Pancreas (tissue), 10 donors: ENCODE measurements at places on chromosomes 2 and 18.
A peak's percentile ranks its signal among the peaks of the same experiment; 100 is the strongest.

DNA sequence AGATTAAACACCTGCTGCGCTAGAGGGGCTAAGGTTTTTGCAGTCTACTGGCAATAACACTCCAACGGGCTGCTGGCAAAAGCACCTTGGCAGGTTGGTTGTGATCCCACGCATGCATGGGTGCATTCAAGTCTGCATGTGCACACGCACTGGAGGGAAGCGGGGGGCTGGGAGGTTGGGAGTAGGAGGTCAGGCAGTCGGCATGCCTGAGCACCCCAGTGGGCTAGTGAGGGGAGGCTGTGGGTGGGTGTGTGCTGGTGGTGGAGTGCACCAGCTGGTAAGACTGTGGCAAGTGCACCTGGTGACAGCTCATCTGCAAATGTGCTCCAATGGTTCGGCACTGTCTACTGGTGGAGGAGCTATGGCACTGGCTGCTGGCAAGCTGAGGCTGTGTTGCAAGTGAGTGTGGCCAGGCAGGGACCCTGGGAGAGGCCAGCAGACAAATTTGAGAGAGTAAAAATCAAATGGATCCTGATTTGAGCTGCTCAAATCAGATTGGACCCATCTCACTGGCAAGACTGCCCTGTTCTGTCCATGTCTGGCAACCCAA is 460.6 kb upstream of the DSEL start:
- no peak for DNase-seq

DNA sequence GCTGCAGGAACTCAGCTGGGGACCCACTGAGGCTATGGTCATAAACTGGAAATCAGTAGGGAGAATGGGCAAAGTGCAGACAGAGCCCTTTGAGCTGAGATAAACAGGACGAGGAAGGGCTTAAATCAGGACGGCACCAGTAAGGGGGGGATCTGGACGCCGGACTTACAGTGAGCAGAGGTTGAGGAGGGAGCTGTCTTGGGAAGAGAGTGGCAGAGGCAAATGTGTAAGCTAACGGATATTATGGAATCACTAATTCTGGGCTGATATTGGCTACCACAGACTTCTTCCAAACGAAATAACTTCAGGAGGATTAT is 539 bp downstream of the CYP27A1 start:
- DNase-seq: no peak

DNA sequence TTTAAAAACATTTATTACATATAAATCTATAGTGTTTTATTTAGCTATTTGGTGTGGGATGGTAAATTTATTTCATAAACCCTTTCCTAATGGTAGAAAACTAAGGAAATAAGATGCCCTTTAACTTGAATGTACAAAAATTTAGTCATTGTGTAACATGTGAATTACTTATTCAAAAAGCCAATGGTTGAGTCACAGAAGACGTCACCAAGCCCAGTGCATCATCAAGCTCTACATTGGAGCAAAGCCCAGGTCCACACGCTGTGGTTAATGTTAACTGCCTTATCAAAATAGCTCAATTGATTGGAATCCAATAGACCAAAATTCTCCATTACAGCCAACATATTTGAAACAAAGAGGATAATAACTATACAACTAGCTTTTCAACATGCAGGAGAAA is 145.5 kb upstream of the LYPD1 start:
- DNase-seq: peak; percentile 18

DNA sequence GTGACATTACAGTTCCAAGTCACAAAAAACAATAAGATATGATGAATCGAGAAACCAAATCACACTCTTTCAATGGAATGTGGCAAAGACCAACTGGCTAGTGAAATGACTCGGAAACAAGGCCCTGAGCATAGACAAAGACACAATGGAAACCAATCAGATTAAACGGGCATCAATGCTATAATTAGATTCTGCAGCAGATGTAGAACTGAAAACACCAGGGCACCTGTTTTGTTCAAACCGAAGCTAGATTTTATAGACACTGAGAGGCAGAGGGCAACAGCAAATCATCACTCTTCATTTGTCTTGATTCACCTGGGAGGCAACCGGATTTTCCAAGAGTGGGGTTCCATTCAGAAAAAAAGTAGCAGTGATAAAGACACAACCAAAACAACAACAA is 92.8 kb upstream of the BARD1 start:
- no peak for DNase-seq

GRCh38 chr2:203672856-203673255 is 33.6 kb upstream of the CD28 start:
- DNase-seq: no peak

DNA sequence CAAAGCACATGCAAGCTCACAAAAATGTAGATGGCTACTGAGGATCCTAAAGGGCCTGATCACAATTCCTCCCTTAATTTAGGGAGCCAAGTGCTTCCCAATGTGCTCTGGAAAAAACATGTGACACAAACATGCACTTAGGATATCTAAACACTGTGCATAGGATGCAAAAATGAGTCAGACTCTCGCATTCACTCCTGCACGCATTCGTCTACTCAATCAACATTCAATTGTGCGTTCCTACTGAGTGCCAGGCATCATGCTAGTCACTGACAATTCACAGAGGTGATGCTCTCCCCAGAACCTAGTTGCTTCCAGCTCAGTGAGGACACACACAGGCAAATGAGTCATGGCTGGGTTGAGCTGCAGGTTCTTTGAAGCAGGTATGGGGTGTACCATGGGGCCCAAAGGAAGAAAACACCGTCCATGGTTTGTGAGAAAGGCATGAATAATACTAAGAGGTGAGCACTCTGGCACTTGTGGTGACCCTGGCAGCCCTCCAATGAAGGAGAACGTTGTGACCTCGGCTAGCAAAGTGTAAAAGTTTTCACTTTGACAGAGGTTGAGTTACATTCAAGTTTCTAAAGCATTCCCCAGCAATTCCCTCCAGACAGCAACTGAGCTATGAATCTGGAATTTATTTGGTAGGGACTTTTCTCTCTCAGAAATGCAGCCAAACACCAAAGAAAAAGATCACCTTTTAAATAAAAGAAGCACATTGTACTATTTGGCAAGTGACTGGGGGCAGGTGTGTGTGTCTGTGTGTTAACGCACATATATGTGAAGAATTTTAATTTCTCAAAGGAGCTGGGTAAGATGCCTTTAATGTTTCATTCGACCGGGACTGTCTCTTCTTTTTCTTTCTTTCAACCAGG is 173.3 kb downstream of the ALPK2 start:
- DNase-seq: no peak

GRCh38 chr2:105796131-105796638 is 51.5 kb downstream of the NCK2 start:
- DNase-seq: no peak

- DNase-seq: no peak
These were observed 11.8 kb downstream of the CHPF start for GRCh38 chr2:219531639-219532377.

DNA sequence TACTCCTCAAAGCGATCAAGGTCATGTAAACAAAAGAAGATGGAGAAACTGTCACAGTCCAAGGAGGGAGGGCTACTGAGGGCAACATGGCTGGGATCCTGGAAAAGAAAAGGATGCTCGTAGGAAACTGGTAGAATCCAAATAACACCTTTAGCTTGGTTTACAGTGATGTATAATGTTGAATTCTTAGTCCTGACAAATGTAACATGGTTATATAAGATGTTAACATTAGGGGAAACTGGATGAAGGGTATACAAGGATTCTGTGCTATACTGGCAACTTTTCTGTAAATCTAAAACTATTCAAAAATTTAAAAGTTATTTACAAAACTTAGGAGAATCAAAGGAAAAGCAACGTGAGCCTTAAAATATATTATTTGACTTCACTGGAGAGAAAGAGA is 257.0 kb downstream of the TTC32 start:
- no peak for DNase-seq

DNA sequence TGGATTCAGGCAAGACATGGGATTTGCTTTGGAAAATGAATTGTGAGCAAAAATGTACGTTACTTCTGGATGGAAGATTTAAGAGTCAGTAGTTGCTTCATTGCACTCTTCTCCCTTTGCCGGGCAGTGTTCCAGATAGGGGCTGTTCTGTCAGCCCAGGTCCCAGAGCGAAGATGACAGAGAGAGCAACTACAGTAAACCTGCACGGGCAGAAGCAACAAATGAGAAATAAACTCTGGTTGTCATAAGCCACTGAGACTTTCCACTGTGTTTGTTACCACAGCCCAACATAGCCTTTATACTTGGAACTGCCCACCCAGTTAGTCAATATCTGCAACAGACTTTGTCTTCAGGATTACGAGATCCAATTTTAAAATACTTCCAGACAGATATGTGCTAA is 83.3 kb downstream of the CACNB4 start:
- no peak for DNase-seq

- DNase-seq: peak; percentile 81
These were observed 77.0 kb downstream of the CTIF start for GRCh38 chr18:48615566-48616401.

DNA sequence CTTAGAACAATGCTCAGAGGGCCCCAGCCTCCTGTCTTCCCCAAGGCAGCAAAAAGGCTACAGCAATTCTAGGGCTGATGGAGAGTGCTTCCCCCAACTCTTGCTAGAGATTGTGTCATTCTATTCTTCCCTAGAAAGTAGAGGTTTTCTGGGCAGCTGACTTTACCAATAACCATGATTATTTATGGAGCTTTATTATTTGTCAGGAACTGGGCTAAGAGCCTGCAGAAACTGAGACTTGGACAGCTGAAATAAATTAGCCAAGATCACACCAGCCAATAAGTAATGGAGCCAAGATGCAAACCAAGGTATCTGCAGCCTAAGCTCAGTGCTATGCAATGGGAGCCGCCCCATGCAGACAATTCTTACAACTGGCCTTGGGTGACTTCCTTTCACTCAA is 84.8 kb downstream of the CCBE1 start:
- DNase-seq: no peak

DNA sequence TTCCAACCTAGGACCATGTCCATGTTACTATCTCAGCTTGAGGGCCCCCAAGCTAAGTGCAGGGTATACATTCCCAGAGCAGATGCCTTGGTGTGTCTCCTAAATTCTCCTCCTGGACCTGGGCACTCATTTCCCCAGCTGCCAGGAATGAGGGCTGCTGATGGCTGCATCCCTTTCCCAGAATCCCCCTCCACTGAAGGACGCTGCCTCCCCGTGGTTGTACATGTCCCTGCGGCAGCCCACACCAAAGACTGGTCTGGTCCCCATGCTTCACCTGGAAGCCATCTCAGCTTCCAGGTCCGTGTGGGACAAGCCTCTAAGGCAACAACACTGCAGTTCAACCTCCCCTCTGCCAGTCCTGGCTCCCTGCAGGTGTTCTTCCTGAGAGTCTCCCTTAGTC is 14.6 kb downstream of the TMEM163 start:
- DNase-seq: no peak

- DNase-seq: peak; percentile 70
These were observed 10.6 kb upstream of the HOXD4 start for GRCh38 chr2:176140513-176141317.

- peak; percentile 42 for DNase-seq
These were observed 1.5 kb upstream of the KLHL30 start for GRCh38 chr2:238136820-238137537.

GRCh38 chr18:9787036-9787435 is 78.9 kb downstream of the RAB31 start:
- DNase-seq: no peak

- DNase-seq: no peak
These were observed 646.3 kb upstream of the LRATD1 start for GRCh38 chr2:13986119-13986720.

DNA sequence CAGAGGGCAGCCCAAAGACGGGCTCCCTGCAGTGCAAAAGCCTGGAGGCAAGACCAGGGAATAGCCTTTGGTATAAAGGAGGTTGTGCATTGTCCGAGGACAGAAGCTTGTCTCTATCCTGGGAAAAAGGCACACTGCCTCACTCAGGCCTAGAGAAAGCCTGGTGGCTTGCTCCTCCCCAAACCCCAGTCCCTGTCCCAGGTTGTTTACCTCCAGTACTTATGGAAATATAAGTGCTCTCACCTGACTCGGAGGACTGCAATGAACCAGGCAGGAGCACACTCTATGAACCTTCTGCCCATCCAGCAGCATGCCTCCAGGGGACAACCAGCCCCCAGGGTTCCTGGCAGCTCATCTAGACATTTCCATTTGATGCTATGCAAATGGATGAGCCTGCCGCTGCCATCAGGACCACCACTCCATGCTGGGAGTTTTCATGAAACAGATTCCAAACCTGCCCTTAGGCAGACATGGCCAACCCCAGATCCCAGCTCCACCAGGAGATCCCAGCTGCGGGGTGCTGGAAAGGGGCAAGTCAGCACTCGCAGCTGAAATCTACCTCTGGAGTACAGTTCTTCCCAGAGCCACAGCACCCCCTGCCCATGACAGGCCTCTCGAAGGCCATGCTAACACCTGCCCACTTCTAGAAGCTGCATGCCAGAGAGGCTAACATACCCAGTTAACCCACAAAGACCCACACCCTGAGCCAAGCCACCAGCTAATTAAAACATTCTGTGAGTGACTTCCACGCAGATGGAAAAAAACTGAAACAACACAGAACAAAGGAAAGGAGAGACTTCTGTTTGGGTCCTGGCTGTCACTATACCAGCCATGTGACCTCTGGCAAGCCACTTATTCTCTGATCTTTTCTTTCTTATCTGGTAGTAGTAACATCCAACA is 101.7 kb downstream of the TTC32 start:
- no peak for DNase-seq

DNA sequence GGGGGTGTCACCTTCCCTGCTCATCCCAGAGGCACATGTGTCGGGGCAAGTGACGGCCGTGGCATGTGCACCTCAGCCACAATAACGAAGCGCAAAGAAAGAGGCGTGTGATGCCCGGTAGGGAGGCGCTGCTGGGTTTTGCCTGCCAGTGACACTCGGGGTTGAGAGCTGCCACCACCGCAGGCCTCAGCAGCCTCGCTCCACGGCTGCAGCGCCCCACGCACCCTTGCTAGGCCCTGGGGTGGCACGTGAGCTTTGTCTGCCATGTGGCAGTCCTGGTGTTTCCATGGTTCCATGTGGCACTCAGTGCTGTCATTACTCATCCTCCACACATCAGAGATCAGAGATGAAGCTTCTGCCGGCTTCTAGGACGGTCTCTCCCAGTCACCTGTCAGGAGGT is 136.0 kb upstream of the AGAP1 start:
- DNase-seq: no peak

DNA sequence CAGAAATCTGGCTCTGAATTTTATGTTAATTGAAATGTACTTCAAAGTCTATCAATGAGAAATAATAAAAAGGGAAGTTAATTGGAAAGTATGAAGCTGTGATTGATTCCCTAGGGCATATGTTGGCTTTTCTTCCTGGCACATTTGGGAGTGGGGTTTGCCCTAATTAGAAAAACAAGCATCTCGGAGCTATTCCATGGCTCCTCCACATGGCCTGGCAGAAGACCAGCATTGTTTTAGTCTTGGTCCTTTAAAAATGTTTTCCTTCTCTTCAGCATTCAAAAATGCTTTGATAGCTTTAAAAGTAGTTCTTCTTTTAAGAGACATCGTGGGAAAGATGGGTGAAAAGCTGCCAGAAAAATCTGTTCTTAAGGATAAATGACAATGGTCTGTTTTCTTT is 445.5 kb upstream of the PKDCC start:
- DNase-seq: no peak

GRCh38 chr2:151359768-151360461 is 2.5 kb downstream of the TNFAIP6 start:
- DNase-seq: no peak
